ENCODE measurements at places on chromosomes 6 and 20.
A peak's percentile ranks its signal among the peaks of the same experiment; 100 is the strongest.

GRCh38 chr6:142500250-142500786, 198.5 kb downstream of the ADGRG6 start:
- peak; percentile 78 for DNase-seq

GRCh38 chr6:18496462-18496861, 109.3 kb downstream of the RNF144B start:
- DNase-seq: peak; percentile 65

DNA sequence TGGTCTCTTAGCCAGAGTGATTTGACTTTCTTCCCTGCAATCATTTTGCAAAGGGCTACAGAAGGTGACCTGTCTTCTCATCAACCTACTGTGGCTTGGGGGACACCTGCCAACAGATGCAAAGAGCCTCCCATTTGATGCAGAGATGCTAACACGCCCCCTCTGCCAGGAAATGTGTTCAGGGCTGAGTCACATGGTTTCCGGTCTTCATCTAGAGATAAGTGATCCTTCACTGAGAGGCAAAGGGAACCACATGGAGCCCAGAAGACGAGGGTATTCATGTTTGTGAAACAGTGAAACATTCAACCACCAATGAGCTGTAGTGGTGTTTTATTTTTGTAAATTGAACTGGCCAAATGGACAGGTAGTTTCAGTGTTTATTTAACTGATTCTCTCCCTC, 109.0 kb upstream of the RIN2 start:
- DNase-seq: no peak

DNA sequence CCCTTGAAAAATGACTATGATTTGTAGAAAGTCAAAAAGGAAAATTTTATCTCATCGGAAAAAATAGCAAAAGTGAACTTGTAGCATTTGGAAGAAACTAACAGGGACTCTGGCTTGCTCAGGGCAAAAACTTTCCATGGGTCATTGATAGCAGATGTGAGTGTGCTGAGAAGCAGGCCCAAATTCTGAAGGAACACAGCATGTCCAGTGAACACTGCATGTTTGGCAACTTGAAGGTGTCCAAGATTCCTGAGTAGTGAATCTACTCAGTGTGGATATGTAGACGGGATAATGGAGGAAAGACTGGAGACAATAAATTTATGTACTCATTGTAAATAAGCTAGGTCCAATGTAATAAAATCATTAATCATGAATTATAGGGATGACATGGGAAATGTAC, 8.2 kb downstream of the SLC17A2 start:
- DNase-seq: peak; percentile 38

DNA sequence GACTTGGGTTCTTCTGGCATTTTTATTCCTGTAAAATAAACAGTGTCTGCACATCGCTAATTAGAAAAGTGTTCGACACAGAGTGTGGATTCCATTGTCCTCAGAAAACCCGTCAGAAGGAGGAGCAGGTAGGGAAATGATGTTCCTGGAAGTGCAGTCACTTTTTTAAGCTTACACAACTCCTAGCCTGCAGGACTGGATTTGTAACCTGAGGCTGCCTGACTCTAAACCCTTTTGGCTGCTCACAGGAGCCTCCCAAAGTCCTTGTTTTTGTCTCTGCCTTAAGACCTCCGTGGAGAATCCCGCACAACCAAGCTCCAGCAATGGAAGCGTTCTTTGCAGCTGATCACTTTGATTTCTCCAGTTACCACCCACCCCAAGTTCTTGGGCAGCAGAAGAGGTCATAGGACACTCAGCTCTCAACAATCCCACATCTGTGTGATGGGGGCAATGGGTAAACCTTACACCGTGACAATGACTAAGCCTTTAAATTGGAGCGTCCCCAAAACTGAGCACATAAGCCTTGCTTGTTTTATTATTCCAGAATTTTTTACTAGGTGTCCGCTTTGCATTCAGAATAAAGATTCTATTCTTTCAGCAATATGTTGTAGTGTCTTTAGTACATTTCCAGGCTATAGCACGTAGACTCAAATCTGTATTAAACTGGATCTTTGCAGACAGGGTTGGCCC, 227.9 kb downstream of the TBXT start:
- DNase-seq: no peak

DNA sequence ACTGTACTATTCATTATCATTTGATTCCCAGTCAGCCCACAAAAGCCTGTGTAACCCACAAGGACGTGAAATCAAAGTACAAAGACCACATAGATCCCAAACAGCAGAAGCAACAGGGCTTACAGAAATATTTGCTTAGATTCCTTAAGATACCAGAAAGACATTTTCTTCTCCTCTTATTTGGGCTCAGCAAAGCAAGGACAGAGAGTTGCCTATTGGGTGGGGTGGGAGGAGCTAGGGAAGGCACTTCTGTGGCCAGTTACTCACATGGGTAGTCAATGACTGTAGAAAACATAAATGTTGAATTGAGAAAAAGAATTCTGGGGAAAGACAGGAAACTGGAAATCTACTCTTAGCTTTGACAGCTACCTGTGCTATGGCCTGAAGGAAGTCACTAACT, 19.8 kb downstream of the PDE7B start:
- DNase-seq: peak; percentile 68

DNA sequence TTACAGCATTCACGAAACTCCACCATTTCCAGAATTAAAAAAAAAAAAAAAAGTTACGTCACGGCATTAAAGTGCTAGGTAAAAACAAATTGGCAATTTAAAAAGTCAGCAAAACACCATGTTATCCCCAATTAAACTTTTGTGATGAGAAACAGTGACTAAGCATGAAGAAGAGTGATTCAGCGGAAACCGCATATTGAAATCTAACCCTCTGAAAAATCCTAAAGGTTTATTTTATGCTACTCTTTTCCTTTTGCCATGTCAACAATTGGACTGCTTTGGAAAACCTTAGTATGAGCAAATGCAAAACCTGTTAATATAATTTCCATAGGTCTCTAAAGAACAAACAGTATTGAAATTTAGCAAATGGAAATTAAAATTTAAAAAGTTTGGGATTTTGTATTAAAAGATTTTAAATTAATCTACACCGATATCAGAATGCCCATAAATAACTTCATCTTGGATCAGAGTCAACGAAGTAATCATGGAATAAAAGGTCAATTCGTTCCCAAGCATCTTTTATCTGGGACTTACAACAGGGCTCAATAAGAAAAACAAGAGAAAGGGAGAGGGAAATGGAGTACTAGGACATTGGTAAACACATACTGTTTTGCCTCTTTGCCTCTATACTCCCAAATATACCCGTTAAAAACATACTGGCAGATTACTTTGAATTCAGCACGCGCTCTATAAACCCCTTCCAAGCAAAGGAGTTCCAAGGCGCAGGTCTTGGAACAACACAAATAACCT, 1.1 kb downstream of the FBXO30 start:
- DNase-seq: peak; percentile 82

DNA sequence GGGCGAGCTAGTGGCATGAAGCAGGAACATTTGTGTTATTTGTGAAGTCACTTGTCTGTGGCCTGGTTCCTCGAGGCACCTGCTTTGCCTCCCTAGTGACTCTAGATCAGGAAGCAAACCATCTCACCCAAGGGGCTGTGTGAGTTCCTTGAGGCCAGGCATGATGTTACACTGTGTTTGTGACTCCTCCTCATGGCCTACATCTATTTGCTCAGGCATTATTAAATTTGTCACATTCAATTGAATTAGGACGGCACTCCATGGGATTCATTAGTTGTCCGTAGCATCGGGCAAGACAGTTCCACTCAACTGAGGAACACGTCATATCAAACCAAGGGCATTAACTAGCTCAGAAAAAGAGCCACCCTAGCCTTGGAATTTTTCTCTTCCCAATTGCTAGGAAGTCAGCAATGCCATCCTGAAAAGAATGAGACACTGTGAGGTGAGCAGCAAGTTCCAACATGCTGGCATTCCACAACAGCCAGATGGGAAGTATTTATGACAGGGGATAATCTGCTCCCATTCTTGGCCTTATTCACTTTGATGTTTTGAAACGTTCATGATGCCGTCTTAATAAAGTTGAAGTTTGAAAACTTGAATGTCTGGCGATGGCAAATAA, 17.2 kb downstream of the TMEM200A start:
- no peak for DNase-seq

GRCh38 chr20:57309544-57310115, 20.0 kb upstream of the SPO11 start:
- DNase-seq: no peak

GRCh38 chr6:340991-341827, 48.9 kb downstream of the DUSP22 start:
- DNase-seq: no peak

- peak; percentile 46 for DNase-seq
Measured at GRCh38 chr20:35232575-35232974, 6.1 kb downstream of the MMP24 start.

DNA sequence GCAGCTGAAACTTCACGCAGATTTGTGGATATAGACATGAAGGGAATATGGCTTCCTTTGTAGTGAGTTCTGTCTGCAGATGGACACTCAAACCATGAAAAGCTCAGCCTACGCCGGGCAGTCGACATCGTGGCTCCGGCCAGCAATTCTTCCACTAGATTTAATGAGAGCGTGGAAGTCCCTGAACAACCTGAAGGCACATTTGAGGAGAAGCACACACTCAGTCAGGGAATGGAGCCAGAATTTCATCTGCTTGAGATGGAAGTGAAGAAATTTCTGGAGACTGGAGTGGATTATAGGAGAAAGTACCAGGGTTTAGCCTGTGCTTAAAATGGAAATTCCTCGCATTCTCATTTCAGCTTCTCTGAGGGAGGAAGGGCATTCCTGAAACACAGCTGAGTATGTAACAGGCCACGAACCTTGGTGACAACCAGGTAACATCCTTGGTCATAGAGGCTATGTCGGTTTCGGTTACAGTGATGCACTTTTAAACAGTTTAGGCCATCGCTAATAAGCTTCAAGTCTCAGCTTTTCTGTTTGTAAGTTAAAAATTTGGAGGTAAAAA, 80.5 kb upstream of the AGPAT4 start:
- no peak for DNase-seq

GRCh38 chr20:55610756-55611155, 394.6 kb downstream of the CBLN4 start:
- DNase-seq: no peak

GRCh38 chr6:159214281-159214680, 45.1 kb downstream of the FNDC1 start:
- DNase-seq: peak; percentile 2

GRCh38 chr6:90209527-90209926, 87.1 kb downstream of the BACH2 start:
- no peak for DNase-seq

DNA sequence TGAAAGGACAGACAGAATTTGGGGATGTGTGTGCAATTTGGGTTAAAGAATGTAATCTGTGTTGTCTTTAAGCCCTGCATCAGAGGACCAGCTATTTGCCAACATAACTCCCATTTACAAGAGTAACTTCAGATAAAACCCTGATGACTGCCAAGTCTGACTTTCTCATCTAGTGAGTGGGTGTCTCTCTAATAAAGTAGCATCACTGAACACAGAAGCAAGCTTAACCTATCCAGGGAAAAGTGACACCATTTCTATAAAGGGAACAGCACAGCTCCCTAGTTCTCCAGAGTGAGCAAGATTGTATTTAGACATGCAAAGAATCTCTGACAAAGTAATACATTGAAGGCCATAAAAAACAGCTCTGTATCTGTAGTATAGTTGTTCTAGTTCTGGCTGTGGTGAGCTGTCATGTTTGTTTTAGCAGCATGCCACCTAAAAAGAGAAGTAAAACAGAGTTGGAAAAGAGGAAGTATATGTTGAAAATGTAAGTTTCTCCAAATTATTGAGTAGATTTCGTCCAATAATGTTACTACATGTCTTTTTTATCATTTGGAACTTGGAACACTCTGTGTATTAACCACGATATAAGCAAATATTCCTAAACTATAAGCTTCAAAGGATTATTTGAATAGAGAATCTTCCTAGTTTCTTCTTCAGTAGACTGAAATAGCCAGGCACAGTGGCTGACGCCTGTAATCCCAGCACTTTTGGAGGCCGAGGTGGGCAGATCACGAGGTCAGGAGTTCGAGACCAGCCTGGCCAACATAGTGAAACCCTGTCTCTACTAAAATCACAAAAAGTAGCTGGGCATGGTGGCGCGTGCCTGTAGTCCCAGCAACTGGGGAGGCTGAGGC, 8.8 kb upstream of the PIM1 start:
- DNase-seq: peak; percentile 61

- no peak for DNase-seq
Measured at GRCh38 chr6:1860756-1861348, 251.1 kb downstream of the FOXC1 start.

DNA sequence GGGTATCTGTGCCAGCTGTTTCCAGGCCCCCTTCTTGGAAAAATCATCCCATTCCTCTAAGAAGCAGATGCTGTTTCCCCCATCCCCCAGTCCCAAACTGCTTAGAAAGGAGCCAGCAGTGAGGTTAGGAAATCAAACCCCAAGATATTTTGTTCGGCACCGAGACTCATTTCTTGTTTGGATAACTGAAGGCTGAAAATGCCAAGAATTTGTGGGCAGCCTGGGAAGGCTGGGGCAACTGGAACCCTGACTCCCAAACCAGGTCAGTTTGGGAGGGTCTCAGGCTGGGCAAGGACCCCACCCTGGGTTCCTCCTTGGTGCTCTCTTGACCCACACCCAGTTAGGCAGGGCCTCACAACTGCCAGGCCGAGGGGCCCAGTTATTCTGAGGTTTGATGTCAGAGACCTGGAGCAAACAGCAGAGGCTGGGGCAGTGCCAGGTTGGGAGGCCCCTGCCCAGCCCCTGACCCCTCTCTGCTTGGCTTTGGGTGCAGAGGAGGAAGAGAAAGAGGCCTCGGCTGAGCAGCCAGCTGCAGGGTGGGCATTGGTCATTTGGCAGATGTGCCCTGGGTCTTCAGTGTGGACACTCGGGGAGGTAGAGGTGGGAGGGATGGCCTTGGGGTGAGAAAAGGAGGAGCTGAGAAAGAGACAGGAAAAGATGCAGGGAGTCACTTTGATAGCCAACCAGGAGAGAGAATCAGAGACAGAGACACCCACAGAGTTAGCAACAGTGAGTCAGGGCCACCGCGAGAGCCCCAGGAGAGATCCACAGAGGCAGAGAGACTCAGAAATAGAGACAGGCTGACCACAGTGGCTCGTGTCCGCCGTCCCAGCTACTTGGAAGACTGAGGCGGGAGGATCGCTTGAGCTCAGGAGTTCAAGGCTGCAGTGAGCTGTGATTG, 5.0 kb downstream of the ANGPT4 start:
- DNase-seq: peak; percentile 66

DNA sequence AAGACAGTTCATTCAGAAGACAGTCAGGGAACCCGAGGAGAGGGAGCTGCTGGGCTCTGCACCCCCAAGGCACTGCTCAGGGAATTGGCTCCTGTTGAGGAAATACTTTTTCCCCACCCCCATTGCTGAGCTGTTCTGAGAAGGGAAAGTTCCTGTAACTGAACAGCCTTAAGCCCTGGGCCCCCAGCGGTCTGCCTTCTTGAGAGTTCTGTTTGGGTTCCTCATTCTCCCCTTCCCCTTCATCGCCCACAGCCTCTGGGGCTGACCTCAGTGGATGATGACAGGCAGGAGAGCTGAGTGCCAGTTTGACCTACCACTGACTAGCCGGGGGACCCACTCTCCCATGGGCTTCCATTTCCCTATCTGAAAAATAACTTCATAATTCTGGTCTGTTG, 10.7 kb downstream of the HCK start:
- DNase-seq: no peak

- DNase-seq: no peak
Measured at GRCh38 chr6:63649847-63650265, 14.3 kb downstream of the PHF3 start.

GRCh38 chr20:42432496-42433334, 757.0 kb downstream of the PTPRT start:
- DNase-seq: no peak

GRCh38 chr6:43727634-43728033, 40.0 kb upstream of the MRPS18A start:
- no peak for DNase-seq
